Activated CD4-positive, alpha-beta memory T cell treated with anti-CD3 and anti-CD28 coated beads, Interleukin-2, amount 10 ng/mL, durations not matched to agents 7 days and 5 days (primary cell): ENCODE measurements at places on chromosomes 13 and 19.

DNA sequence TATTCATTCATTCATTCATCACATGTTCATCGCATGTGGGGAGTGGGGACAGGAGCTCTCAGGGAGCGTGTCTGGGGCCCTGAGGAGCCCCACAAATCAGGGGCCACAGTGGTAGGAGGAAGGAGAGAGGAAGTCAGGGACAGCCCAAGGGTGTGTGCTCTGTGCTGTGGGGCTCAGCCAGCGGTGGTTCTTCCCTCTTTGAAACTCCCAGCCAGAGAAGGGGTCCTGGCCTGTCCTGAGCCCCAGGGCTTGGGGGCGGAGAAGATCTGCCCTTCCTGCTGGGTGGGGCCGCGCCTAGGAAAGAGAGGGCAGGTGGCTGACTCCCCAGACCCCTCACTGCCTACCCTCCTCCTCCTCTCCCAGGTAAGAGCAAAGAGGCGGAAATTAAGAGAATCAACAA, 14.6 kb downstream of the AP2A1 start:
- DNase-seq, result no peak

DNA sequence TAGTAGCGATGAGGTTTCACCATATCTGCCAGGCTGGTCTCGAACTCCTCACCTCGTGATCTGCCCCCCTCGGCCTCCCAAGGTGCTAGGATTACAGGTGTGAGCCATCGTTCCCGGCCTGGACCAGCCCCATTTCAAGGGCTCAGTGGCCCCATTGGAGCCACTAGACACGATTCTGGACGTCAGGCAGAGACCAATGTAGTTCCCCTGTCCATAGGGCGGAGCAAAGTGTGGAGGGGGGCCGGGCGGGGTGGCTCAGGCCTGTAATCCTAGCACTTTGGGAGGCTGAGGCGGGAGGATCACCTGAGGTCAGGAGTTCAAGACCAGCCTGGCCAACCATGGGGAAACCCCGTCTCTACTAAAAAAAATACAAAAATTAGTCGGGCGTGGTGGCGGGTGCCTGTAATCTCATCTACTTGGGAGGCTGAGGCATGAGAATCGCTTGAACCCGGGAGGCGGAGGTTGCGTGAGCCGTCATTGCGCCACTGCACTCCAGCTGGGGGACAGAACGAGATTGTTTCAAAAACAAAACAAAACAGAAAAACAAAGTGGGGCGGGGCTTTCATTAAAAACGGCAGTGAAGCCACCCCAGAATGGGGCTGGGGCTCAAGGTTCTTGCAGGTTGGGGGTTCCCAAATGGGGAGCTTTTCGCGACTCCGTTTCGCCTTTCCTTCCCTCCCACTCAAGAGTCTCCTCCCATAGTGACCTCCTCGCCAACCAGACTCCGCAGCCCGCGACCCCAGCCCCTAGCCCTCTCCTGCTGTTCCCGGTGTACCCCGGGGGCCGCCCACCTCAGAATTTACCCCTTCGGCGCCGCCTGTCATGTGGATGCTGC, 758 bp upstream of the TECR start:
- DNase-seq, result no peak

- DNase-seq, result no peak
These were observed 2.2 kb upstream of the TNFSF9 start for GRCh38 chr19:6528544-6529121.

GRCh38 chr13:43335764-43336163, 312.4 kb downstream of the DNAJC15 start:
- no peak for DNase-seq

DNA sequence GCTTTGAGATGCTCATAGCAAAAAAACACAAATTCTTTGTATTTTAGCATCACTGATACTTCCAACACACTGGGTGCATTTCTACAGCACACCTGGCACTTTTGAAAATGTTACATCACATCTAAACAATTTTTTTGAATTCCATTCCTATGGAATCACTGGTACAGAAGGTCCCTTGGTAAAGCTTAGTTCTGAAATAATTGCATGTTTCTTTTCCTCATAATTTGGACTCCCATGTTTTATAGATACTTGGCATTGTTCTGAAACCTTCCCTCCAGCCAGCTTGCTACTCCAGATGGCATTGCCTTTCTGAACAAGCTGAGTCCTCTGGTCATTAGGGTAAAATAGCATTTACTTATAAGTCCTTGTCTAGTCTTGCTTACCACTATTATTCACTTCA, 481.3 kb upstream of the GPC6 start:
- no peak for DNase-seq

GRCh38 chr13:77733674-77734073, 36.2 kb downstream of the SLAIN1 start:
- no peak for DNase-seq

- no peak for DNase-seq
These were observed 9.6 kb downstream of the ABHD13 start for GRCh38 chr13:108227651-108228272.

- no peak for DNase-seq
These were observed 1669.9 kb upstream of the SPRY2 start for GRCh38 chr13:82010780-82011179.
